Right lobe of liver (tissue), 6 donors: ENCODE measurements at places on chromosomes 3 and 15.

DNA sequence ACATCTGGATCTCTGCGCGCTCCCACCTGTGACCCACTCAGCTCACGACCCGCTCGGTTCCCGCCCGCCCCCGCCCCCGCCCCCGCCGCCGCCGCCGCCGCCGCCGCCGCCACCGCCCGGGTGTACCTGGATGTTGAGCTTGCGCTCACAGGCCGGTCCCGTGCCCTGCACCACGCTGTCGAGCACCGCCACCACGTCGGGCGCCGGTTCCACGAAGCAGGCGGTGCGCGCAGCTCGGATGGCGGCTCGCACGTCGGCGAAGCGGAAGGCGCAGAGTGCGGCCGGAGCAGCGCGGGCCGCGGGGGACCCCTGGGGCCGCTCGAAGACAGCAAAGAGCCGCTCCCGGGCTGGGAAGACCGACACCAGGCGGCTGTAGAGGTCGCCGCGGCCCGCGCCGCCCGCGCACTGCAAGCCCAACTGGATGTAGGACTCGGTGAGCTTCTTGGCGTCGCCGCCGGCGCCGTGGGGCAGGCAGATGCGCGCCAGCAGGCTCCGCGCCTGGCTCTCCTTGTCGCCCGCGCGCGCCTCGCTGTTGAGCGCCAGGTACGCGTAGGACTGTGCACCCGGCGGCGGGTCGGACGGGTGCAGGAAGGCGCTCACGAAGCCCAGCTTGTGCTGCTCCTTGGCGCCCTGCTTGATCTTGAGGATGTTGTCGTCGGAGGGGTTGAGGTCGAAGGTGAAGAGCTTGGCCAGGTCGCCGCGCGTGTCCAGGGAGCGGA is 1.1 kb downstream of the PLXND1 start:
- DNase-seq = no peak

DNA sequence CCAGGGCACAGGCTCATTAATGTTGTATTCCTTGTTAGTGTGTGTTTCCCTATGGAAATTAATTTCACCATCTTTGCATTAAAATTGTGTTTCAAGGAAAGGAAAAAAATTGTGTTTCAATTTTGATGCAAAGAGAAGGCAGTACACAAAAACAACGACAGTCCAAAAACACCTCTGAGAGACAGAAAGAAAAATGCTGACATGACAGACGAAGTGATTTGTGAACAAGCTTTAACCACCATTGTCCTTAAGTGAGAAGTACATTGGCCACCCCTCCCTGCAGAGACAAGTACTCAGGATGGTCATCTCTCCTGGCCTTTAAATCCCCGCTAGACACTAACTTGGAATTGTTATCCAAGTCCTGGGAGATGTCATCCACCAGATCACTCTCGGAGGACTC is 50.2 kb upstream of the MTMR10 start:
- no peak for DNase-seq

- no peak for DNase-seq
Measured at GRCh38 chr15:60448668-60449360, 30.1 kb downstream of the ICE2 start.

DNA sequence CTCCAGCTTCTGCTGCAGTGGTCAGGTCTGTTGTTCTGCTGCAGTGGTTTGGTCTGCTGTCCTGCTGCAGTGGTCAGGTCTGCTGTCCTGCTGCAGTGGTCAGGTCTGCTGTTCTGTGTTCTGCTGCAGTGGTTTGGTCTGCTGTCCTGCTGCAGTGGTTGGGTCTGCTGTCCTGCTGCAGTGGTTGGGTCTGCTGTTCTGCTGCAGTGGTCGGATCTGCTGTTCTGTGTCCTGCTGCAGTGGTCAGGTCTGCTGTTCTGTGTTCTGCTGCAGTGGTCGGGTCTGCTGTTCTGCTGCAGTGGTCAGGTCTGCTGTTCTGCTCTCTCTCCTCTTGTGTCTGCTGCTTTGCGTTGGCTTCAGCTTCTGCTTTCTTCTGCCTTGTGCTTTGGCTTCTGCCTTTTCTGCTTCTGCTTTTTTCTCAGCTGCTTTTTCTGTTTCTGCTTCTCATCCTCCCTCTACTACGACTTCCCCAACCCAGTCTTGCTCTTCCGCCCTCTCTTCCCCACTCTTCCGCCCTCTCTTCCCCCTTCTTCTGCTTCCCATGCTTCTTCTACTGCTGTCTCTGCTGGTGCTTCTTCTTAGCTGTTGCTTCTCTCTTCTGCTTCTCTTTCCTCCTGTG is 50.7 kb downstream of the FAM43A start:
- DNase-seq = no peak

DNA sequence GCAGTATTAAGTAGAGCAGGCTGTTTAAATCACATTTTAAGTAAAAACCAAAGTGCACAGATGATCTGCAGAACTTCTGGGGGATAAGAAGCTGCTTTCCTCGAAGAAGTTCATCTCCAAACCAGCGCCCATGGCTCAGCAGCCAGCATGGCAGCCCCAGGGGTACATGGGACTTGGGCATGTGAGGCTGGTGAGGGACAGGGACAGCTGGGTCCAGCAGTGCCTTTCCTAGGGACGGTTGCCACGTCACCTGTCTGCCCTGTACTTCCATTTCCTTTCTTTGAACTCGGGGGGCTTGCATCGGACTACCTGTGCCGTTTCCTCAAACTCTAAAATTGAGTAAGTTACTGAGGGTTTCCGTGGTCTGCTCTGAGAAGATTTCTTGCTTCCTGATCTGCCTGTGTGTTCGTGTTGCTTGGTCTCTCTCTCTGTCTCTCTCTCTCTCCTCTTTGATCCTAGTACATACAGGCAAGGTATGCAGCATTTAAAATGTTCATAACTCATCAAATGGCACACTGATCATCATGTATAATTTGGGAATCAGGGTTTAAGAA is 67.6 kb downstream of the IGF1R start:
- DNase-seq = no peak

DNA sequence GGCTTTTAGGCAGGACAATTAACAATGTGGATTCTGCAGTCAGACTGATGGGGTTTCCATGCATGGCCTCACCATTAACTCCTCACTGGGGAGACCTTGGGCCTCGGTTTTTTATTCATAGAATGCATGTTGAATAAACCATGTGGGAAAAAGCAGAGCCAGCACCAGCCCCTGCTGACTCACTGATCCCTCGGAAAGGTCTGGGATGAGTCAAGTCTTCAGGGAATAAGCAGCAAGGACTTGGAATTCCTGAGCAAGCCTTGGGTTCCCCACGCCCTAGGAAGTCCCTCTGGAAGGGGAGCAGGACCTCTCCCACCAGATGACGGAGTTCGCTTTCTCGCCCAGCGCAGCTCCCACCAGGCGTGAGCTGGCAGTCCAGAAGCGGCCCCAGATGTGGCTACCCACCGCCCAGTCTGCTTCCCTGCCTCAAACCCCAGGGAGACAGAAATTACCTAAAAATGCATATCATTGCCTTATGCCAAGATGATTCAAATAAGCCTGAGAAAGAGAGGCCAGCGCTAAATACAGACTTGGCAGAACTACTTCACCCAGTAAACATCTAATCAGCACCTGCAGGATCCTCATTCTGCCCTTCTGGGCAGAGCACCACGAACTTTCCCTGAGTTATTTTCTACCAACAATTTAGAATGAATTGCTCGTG is 45.4 kb downstream of the BTD start:
- no peak for DNase-seq

DNA sequence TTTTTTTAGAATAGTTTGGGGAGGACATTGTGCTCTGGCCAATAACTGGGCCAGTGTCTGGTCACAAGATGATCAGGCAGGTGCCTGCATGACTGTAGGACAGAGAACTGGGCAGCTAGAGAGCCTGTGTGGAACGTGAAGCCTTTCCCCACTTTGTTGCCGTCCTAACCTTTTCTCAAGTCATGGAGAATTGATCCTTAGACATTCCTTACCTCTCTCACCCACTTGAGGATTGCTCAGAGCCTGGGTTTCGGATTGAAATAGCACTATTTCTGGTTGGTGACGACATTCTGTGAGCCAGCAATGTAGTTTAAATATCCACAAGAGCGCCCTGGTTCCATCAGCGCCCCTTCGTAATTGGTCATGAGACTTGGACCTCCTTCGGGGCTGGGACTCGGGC is 138.4 kb downstream of the IGF1R start:
- DNase-seq = no peak
